CD4-positive, alpha-beta memory T cell (primary cell): ENCODE measurements at places on chromosomes 6 and 20. TPM values are rescaled to one million over a fixed set of nuclear protein-coding genes. Genes with fewer than 3 reads are reported as not detected.

Gene PRDM13
- not detected for total RNA-seq

DNA sequence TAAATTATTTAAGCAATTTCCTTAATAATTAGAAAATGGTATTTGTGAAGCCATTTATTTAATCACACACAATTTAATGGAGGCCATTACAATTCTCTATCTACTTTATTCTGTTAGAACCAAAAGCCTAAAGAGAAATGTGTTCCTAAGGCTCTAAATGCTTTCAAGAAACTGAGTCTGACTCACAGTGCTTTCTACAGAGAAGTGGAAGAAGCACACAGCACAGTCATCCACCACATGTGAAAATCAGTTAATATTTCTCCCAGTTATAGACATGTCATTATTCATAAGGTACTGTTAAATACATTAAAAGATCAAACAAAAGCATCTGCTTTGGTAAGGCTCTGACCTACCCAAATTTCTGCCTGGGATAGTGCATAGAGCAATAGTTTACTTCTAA, 214.4 kb downstream of the ALDH8A1 start:
- no peaks in the 10 kb centered on the region for H3K4me1 ChIP-seq
- H3K36me3 ChIP-seq = no peaks in the 10 kb centered on the region
- H3K27me3 ChIP-seq = no peaks in the 10 kb centered on the region
- no peak overlapping the region for H3K4me3 ChIP-seq

DNA sequence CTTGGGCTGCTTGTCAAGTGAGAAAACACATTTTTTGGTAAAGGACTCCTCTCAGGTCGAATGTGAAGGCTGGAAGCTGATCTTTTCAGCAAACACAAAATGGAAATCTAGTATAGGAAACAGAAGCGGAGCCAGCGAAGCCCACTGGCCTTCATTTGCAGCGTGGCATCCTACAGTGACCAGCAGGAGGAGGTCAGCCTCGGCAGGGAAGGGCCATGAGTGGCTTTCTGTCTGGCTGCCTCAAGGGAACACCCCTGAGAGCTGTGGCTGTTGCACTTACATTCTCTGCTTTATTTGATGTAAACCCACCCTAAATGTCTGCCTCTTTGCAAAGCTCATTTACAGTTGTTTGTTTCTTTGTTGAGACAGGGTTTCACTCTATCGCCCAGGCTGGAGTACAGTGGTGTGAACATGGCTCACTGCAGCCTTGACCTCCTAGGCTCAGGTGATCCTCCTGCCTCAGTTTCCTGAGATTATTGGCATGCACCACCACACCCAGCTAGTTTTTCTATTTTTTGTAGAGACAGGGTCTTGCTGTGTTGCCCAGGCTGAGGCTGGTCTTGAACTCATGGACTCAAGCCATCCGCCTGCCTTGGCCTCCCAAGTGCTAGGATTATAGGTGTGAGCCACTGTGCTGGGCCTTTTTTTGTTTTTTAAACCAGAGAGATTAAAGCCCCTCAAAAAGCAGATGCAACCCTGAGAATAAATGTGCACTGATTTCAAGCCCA, 322.0 kb upstream of the SOX4 start:
- H3K36me3 ChIP-seq = no peaks in the 10 kb centered on the region
- H3K27ac ChIP-seq = no peak overlapping the region
- H3K4me1 ChIP-seq = no peaks in the 10 kb centered on the region
- H3K27me3 ChIP-seq = no peaks in the 10 kb centered on the region
- DNase-seq = no peak

Gene DOK5
- total RNA-seq = not detected

GRCh38 chr6:27332692-27333641, 20.9 kb upstream of the POM121L2 start:
- H3K36me3 ChIP-seq = no peaks in the 10 kb centered on the region
- H3K27me3 ChIP-seq = peaks cover 13% of the 10 kb centered on the region
- H3K4me1 ChIP-seq = peaks cover 5% of the 10 kb centered on the region

DNA sequence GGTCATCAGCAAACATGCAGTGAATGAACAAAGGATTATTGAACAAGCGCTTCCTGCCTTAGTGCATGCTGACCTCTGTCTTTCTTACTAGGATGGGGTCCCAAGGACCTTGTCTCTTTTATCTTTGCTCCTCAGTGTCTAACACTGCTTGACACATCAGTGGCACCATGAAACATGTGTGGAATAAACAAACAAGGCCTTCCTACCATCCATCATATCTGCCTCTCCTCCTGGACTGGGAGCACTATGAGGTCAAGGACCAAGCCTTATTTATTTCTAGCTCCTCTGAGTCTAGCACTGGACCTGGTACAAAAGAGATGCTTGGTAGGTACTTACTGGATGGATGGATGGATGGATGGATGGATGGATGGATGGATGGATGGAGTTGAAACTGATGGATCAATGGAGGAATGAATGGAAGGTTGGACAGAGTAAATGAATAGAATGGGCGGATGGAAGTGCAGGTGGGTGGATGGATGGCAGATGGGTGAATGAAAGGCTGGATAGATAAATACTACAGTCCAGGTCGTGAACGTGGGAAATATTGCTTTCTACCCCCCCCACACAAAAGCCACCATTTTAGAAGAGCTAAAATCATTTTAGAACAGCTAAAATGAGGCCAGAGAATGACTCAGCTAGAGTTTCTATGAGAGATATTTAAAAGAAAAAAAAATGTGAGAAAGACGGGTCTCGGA, 104.1 kb upstream of the PTPN1 start:
- no peak for DNase-seq
- no peaks in the 10 kb centered on the region for H3K4me1 ChIP-seq
- no peak overlapping the region for H3K27ac ChIP-seq
- no peaks in the 10 kb centered on the region for H3K36me3 ChIP-seq

DNA sequence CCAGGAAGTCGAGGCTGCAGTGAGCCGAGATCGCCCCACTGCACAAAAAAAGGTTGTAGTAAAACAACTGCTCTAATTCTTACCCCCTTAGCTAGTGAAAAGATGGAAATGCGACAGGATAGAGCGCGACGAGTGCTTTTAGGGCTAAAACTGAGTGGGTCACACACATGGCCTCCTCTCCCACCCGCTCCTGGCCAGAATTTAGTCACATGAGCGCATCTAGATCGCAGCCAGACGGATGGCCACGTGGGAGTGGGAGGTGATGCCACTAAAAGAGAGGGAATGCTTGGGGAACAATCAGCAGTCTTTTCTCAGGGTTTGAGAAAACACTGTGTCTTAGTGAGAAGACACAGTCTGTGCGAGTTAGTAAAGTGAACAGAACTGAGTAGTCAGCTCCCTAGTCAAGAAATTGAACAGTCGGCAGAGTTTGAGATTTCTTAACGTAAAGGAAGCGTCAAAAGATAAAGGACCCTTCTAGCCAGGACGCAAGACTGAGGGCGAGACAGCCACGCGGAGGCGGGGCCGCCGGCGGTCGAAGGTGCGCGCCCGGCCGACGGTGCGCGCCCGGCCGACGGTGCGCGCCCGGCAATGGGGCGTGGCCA, 664 bp upstream of the ACTR5 start:
- DNase-seq = no peak
- H3K4me3 ChIP-seq = peak overlapping the region; percentile 92
- peaks cover 9% of the 10 kb centered on the region for H3K36me3 ChIP-seq
- peaks cover 21% of the 10 kb centered on the region for H3K4me1 ChIP-seq

DNA sequence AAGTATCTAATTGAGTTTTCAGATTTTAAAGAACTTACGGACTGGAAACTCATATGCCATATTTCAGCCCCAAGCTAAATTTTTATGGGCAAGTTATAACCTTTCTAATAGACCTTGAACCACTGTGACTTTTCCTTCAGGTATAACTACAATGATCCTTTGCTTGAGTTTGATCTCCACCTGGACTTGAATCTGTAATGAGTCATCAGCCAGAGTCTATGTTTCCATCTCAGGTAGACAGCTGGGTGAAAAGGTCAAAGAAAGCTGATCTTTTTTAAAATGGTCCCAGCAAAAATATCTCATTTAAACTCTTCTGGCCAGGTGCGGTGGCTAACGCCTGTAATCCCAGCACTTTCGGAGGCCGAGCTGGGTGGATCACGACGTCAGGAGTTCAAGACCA, 88.4 kb upstream of the SGK1 start:
- no peak overlapping the region for H3K4me3 ChIP-seq
- no peaks in the 10 kb centered on the region for H3K27me3 ChIP-seq
- no peak overlapping the region for H3K27ac ChIP-seq
- DNase-seq = no peak

Gene ADGRF1
- not detected for total RNA-seq

DNA sequence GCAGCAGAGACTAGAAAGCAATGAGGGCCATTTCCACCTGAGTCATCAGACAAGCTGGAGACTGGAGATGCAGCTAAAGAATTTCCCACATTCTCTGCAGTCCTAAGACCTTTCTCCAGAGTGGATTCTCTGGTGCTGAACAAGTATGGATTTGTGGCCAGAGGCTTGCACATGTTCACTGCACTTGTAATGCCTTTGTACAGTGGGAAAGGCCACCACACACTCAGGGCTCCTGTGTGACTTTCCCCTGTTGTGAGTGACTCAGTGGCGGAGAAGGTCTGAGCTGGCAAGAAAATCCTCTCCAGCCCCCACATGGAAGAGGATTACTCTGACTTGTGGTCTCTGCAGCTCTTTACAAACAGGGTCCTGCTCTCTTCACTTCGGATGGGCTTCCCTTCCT, 192.3 kb downstream of the C6orf118 start:
- H3K4me3 ChIP-seq = no peak overlapping the region
- no peaks in the 10 kb centered on the region for H3K4me1 ChIP-seq
- no peak for DNase-seq
- H3K27ac ChIP-seq = no peak overlapping the region
- H3K36me3 ChIP-seq = no peaks in the 10 kb centered on the region
- no peaks in the 10 kb centered on the region for H3K27me3 ChIP-seq

GRCh38 chr6:26270903-26271667, 93.9 kb upstream of the BTN3A2 start:
- no peaks in the 10 kb centered on the region for H3K27me3 ChIP-seq
- H3K4me3 ChIP-seq = peak overlapping the region; percentile 53
- no peaks in the 10 kb centered on the region for H3K36me3 ChIP-seq
- peaks cover 31% of the 10 kb centered on the region for H3K4me1 ChIP-seq
- peak; percentile 84 for DNase-seq
- H3K27ac ChIP-seq = peak overlapping the region; percentile 83

Gene VGLL2
- total RNA-seq = not detected

DNA sequence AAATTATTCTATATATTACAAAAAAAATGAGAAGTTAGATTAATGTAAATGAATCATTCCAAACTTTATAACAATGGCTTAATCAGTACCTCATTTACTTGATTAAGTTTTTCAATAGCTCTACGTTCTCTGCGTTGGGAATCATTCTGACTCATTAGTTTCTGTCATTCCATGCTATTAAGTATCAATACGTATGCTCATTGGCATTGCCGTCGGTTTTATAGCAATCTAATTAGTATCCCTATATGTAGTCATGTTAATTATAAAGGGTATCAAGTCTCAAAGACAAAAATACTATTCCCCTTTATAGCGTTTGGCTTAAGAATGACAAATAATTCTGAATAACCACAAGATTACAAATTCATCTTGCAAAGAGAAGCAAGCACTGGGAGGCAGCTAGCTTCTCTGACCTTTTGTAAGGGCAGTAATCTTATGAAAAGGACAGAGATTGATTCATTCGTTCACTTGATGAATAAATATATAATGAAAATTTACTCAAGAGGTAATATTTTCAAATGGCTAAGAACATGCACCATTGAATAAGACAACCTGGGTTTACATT, 41.8 kb downstream of the OLIG3 start:
- no peaks in the 10 kb centered on the region for H3K4me1 ChIP-seq
- H3K27me3 ChIP-seq = no peaks in the 10 kb centered on the region
- H3K4me3 ChIP-seq = no peak overlapping the region
- no peaks in the 10 kb centered on the region for H3K36me3 ChIP-seq
- DNase-seq = no peak

Gene ARFGAP1
- 113 TPM for total RNA-seq

DNA sequence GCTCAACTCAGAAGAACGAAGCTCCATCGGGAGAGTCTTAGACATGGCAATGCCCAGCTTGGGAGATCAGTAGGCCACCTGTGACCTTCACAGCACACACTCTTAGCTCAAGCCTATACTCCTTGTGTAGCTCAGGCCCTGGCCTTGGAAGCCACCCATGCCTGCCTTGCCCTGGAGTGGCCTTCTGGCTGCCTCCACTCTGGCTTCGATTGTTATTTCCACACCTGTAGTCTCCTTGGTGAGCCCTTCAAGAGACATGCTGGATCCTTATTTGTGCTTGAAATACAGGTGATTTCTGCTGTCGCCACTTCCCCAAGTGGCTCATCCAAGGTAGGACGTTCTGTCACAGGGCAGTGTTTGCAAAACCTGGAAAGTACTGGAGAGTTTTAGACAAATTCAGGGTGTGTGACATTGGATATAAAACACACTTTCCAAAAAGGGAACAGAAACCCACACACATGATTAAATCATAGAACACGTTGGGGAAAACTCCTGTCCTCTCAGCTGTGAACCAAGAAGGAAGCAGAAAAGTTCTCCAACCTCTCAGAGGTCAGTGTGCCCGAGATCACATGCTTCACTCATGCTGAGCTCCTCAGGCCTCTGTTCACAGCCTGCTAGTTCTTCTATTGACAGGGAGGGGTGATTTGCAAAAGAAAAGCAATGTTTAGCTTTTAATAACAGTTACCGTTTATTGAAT, 391.8 kb downstream of the CDC5L start:
- no peak for DNase-seq
- no peaks in the 10 kb centered on the region for H3K36me3 ChIP-seq
- H3K4me1 ChIP-seq = no peaks in the 10 kb centered on the region

DNA sequence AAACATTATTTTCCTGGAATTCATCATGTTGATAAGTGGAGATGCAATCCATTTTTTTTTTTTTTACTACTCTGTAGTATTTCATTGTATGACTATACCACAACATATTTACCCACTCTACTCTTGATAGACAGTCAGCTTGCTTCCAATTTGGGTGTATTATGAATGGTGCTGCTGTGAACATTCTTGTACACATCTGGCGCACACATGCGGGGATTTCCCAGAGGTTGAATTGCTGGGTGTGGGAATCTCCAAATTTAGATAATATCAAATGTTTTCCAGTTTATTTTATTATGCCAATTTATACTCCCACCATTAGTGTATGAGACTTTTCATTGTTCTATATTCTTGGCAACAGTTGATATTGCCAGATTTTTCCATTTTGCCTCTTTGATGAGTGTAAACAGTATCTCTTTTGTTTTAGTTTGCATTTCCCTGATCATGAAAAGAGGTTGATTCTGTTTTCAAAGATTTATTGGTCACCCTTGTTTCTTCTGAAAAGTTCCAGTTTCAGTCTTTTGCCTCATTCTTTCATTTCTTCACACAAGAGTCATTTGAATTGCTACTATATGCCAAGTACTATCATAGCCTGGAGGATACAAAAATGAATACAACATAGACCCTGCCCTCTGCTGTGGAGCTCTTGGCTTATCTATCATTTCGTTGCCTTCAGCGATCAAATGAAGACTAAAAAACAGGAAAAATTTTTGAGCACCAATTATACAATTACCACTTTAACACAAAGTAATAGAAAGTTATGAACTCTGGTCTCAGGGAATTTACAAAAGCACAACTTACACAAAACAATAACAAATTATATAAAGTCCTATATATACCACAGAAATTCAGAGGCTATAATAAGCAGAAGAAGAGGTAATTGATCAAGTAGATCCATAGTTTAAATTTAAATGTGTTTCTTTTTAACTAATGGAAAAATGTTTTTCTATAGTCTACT, 17.1 kb upstream of the NCOA7 start:
- no peak overlapping the region for H3K27ac ChIP-seq
- no peak overlapping the region for H3K4me3 ChIP-seq
- H3K27me3 ChIP-seq = no peaks in the 10 kb centered on the region
- no peak for DNase-seq
- H3K36me3 ChIP-seq = no peaks in the 10 kb centered on the region

Gene AHI1
- 12.2 TPM for total RNA-seq

Gene MOG
- not detected for total RNA-seq

- H3K27ac ChIP-seq = no peak overlapping the region
- no peaks in the 10 kb centered on the region for H3K4me1 ChIP-seq
- no peak overlapping the region for H3K4me3 ChIP-seq
- DNase-seq = no peak
- no peaks in the 10 kb centered on the region for H3K27me3 ChIP-seq
These were observed 147.0 kb downstream of the TENT5A start for GRCh38 chr6:81605526-81605925.
